Neural crest cell (in vitro differentiated cells): ENCODE measurements at places on chromosomes 2 and 18.

DNA sequence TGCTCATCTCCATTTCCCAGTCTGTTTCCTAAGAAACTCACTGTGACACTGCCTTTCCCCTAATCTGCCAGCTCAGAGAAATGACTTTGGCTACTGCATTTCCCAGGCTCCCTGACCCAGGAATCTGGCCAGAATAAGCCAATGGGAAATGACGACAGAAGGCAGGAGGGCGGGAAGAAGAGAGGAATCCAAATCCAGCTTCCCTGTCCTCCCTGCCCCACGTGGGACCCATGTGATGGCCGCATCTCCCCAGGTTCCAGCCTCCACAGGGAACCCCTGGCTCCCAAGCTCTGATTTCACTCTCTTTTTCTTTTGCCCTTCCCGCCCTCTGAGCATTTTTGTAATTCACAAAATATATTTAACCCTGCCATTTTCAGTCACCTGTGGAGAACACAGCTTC is 37.8 kb upstream of the RAB12 start:
- no peak for DNase-seq

- no peak for DNase-seq
Measured at GRCh38 chr2:28276076-28276618, 116.5 kb upstream of the FOSL2 start.

GRCh38 chr2:172079416-172079815 is 5.9 kb upstream of the DLX1 start:
- no peak for DNase-seq

DNA sequence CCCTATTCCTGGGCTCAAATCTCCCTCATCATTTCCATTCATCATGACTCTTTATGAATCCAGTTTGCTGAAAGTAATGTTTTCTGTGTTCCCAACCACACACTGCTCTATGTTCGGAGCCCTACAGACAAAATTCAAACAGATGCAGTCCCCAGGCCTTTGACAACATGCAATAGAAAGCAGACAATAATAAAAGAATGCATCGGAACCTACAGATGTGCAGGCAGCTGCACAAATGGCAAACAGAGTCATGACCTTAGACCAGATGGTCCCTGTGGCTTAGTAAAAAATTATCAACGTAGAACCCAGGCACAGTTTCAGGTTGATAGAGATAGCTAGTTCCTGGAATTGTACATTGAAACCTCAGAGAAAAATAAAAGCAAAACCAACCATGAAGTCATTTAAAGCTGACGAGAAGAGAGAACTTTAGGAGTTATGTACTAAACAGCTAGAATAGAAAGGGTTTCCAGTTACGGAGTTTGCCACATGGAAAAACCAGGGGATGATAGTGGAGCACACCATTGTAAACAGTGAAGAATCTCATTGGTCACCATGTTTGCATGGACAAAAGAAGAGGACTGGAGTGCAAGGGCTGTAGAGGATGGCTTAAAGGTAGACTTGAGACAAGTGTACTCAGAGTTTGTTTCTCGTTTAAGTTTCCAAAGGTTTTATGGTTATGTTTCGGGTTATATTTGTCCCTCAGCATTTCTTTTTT is 23.2 kb upstream of the ACVR1 start:
- DNase-seq, result no peak

GRCh38 chr2:212732860-212733259 is 194.3 kb upstream of the ERBB4 start:
- no peak for DNase-seq

DNA sequence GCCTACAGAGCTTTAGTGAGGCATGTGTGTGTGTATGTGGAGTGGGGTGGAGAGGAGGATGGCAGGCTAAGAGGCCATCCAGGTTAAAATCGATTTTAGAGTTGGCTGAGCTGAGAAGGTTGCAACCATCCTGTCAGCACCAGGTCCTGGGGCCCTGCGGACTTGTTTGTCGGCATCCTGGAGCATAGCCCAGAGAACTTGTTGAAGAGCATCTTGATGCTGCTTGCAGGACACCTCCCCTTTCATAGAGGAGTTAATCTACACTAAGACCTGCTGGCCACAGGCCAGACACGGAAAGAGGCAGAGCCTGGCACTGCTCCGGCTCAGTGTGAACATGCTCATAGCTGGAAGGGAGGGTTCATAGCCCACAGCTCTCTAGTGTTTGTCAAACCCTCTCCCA is 72.1 kb upstream of the RGPD5 start:
- DNase-seq, result no peak
